ENCODE measurements at places on chromosomes 16 and 17.
A peak's percentile ranks its signal among the peaks of the same experiment; 100 is the strongest.

GRCh38 chr16:51150888-51151320 lies at the start of gene SALL1:
Gene SALL1 (minus strand): TSS chr16:51151270. CDS start chr16:51151241, 29 bp downstream.
- peak; percentile 63 for DNase-seq

GRCh38 chr17:48074322-48075081 lies 26.3 kb downstream of the NFE2L1 start:
- peak; percentile 94 for DNase-seq

DNA sequence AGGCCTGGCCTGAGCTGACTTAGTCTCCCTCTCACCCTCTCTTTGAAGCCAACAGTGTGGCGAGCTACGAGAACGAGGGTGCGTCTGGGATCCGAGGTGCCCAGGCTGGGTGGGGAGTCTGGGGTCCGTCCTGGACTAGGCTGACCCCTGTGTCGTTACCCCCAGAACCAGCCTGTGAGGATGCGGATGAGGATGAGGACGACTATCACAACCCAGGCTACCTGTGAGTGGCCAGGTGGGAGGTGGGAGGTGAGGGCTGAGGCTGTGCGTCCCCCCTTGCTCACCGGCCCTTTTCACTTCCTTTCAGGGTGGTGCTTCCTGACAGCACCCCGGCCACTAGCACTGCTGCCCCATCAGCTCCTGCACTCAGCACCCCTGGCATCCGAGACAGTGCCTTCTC lies 1.6 kb downstream of the LAT start:
- DNase-seq = no peak

GRCh38 chr16:85370543-85370880 lies 242.6 kb upstream of the GSE1 start:
- DNase-seq = no peak

GRCh38 chr17:62780951-62781350 lies 27.2 kb downstream of the MARCHF10 start:
- no peak for DNase-seq

- peak; percentile 40 for DNase-seq
Measured at GRCh38 chr17:81434072-81434471, 38.8 kb downstream of the BAHCC1 start.

GRCh38 chr16:89863741-89864526 lies 9.5 kb upstream of the TCF25 start:
- DNase-seq = peak; percentile 21

GRCh38 chr17:76419576-76420260 lies 33.2 kb downstream of the UBE2O start:
- no peak for DNase-seq

DNA sequence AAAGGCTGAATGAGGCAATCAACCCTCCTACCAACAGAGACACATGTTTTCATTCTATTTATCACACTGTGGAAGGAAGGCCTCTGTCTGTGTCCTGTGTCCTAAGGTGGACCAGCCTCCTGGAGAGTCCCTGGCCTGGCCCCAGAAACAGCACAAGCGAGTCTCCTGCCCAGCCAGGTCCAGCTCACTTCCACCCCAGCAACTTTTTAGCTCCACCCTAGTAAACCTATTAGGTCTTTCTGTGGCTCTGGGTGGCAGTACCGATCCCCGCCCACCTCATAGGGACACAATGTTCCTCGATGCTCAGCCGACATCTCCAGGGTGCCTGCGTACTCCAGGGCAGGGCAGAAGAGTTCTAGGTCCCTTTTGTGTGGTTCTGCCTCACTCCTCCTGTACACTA lies 10.7 kb downstream of the DRC3 start:
- DNase-seq = peak; percentile 24

- no peak for DNase-seq
Measured at GRCh38 chr16:49466529-49466831, 92.9 kb downstream of the C16orf78 start.

DNA sequence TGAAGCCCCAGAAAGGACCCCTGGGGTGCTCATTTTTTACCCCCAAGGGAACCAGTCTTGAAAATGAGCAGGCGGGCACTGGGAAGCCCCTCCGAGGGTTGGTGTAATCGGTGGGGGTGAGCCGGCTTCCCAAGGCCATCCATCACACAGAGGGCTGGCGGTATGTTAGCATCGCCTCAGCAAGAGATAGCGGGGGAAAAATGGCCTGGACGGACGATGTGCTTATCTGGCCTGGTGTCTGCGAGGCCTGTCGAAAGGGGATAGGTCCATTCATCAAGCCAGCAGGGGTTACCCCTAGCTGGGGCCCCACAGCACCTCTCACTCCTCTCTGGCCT lies 188.9 kb downstream of the IRF8 start:
- DNase-seq = no peak

Measured in adipocyte (in vitro differentiated cells).